ENCODE measurements at places on chromosomes 2 and 18.

- no peak for DNase-seq
Observed at GRCh38 chr2:178747767-178748166, 59.5 kb downstream of the TTN start.

DNA sequence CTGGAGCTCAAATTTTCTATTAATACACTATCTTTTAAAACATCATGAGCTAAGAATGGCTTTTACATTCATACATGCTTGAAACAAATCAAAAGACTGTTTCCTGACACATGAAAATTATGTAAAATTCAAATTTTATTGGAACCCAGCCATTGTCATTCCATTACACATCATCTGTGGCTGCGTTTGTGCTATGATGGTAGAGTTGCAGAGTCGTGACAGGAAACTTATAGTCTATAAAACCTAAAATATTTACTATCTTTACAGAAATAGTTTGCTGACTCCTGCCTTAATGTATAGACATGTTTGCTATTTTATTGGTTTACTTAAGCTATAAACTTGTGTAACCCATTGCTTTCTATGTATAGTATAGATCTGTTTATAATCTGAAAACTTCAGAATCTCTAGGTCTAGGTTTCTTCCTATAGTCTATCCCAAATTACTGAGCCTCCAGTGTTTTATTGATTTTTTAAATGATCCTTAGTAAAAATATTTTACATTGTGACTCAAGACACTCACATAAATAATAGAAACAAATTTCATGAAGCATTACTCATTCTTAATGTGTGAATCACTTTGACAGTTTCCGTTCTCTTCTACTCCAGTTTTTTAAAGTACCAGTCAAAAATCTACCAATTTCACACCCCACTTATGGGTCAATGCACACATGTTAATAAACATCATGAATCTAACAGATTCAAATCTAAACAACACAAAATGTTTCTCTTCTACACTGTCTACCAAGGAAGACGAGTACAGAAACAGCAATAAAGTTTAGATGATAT lies 26.4 kb upstream of the MRPL19 start:
- DNase-seq = no peak

DNA sequence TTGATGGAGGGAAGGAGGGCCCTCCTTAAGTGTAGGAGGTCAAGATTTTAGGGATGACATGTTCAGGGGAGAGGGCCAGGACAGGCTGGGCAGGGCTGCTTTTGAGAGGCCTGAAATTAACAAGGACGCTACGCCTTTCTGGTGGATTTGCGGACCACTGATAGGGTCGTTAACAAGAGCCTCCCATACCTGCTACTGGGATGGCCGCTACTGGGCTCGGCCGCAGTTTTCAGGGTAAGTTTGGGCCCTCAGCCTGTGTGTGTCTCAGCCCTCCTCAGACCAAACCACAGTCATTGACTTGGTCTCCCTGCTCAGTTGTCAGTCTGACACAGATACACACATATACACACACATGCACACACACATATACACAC lies 180.9 kb downstream of the SMAD2 start:
- no peak for DNase-seq

- no peak for DNase-seq
Observed at GRCh38 chr18:74480149-74480651, 16.0 kb upstream of the CNDP2 start.

GRCh38 chr2:148658807-148659722 lies 14.5 kb downstream of the EPC2 start:
- DNase-seq = no peak

- no peak for DNase-seq
Observed at GRCh38 chr2:96861074-96861473, 3.3 kb upstream of the ANKRD39 start.

GRCh38 chr2:50727636-50728339 lies 304.1 kb downstream of the NRXN1 start:
- DNase-seq = no peak

DNA sequence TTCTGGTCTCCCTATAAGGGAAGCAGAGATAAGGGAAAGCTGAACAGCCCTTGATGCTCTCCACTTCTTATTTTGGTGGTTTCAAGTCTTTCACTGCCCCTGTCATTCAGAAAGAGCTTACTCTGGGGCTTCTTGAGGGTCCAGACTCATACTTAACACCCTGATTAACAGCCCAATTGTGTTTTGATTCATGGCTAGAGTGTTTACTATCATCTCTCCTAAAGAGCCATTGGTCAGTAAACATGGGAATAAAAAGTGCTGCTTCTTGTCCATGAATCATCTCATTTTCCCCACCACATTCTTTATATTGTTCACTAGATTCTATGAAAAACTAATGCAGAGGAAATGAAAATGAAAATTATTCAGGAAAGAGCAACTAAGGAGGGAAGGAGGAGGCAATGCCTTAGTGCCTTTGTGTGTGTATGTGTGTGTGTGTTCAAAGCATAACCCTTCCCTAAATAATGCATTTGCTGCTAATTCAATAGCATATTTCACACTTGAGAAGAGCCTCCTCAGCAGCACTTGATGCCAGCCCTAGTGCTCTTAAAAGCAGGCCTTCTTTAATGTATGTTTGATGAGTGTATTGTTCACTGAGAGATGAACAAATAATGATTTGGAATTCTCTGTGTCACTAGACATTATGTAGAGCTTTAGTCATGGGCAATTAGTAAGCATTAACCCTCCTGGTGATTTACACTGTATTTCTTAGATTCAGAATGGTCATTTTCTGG lies 63.5 kb downstream of the DCC start:
- DNase-seq = no peak

DNA sequence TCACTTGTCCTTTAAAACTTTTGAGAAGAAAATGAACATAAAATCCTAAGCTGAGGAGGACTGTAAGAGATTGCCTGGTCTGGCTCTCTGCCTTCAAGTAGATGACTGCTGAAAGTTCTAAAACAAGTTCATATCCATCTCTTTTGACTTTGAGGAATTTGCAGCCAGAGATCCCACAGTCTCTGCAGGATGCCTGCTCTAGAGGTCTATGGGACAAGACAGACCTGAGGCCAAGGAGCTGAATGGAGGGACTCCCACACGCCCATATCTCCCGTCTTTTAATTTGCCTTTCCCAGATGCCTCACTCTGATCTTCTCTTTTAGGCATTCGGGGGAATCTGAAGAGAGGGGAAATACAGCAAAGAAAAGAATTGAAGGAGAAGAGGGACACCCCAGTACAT lies 255.9 kb upstream of the RASGRP3 start:
- no peak for DNase-seq

GRCh38 chr2:151363709-151364108 lies 6.3 kb downstream of the TNFAIP6 start:
- no peak for DNase-seq

- DNase-seq = no peak
Observed at GRCh38 chr2:241126201-241126611, 23.1 kb downstream of the PASK start.
